ENCODE measurements at places on chromosomes 12 and 14.

DNA sequence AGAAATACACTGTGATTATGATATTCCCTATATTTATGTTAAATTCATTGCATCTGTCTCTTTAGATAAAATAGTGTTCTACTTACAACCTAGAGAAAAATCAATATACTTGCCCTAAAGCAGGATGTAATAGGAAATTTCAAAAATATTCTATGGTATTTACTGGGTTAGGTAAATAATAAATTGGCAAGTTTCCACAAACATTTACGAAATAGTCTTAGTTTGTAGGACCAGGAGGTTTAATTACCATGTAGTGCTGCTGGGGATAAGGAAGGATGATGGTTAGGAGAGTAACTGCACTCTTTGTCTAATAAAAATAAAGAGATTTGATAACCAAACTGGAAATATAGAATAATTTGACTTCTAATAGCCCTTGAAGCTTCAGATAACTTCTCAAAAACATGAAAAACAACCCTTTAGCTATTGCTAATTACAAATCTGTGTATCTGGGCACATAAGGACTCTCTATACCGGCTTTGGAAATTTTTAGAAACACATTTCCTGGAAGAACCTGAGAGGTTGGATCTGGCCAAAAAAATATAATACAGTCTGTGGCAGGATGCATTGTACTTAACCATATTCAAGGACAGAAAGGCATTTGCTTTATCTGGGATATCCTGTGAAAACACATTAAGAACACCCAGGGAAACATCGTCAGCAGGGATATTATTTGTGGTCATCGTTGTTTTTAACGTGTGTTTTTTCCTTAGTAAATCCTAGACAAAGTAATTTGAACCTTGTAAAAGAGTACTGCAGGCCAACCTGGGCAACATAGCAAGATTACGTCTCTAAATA, 36.7 kb upstream of the TMCC3 start:
- DNase-seq: no peak

- no peak for DNase-seq
These were observed 98.8 kb downstream of the TMEM132C start for GRCh38 chr12:128365651-128366231.

DNA sequence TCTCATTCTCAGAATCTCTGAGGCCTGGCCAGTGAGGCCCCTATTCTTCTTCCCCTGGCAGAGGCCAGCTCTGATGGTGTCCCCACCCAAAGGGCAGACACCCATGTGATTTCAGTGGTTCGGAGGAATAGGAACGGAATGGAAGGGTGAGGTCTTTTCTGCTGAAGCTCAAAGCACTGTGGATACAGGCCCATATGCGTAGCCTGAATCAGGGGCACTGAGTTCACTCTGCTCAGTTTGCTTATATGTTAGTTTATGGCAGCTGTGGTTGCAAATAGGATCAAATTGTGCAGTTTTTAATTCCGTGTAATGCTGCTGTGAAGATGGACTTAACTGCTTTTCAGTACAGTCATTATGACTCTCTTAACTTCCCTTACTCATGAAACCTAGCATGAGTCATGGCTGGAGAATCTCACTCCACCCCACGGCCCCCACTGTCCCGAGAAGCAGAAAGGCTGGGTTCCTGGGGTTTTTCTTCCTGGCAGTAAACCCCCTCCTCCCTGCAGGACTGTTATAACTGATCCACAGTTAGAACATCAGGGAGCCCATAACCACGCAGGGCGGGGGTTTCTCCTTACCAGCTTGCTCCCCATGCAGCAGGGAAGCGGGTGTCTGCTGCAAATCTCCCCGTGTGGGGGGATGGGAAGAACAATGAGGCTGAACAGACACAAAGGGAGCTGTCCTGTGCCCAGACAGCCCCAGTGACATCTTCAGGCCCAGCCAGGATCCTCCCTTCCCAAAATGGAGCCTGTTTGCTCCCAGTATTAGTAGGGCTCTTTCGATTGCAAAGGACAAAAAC, 122.7 kb downstream of the SLC38A6 start:
- peak; percentile 97 for DNase-seq

DNA sequence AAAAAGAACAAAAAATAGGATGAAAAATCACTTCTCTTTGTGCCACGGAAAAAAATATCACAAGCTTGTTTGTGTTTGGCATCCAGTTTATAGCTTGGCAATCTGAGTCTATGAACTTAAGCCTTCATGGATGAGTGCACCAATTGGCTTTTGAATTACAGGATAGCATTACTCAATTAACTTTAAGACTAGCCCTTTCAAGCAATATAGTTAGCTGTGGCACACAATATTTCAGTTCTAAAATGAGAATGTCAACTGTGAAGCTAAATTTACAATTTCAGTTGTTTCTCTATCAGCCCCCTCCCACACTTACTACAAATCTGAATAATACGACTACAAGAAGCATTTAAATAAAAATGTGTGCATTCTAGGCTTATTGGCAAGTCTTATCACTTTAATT, 8.3 kb downstream of the RERG start:
- DNase-seq: no peak

DNA sequence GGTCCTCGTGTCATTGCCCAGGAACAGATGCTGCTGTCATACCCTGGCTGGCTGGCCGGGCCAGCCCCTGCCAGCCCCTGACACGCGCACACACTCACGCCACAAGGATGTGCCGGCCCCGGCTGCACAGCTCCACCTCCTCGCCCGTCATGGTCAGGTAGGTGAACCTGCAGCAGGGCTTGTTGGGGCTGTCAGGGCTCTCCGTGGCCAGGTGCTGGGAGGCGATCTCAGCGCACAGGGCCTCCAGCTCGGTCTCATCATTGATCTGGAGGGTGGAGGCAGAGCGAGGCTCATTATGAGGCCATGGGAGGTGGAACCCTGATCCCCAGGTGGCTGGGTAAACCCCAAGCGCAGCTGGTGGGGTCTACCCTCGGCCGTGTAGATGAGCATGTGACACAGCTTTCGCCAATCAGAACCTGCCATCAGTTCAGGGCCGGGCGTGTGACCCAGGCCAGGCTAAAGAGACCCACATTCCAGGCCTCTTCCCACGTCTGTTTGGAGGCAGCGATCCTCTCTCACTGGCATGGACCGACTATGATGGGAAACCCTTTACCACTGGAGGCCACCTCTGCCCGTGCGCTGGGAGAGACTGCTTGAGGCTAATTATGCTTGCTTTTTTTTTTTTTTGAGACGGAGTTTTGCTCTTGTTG, 38.8 kb downstream of the TRAFD1 start:
- DNase-seq: no peak

GRCh38 chr14:24673059-24673458, 39.1 kb upstream of the GZMB start:
- no peak for DNase-seq

DNA sequence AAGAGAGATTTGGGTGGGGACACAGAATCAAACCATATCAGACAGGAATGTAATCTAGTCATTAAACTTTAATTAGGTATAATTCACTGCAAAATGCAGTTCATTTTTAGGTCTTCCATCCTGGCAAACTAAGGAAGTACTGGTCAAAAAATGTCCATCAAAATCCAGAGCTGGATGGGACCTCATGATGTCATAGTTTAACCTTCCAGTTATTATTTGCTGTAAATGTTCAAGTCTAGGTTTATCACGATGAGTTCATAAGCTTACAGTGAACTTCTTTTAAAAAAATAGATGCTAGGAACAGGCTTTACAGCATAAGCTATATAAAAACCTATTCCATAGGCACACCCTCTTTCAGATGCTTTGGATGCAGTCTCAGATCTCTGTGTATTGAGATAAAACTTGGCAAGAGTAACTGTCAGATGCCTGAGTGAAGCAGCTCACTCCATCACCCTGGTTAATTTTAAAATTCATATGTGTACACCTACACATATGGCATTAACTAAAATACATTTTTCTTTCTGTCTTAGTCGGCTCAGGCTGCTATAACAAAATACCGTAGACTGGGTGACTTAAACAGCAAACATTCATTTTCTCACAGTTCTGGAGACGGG, 7.9 kb downstream of the SSPN start:
- no peak for DNase-seq

DNA sequence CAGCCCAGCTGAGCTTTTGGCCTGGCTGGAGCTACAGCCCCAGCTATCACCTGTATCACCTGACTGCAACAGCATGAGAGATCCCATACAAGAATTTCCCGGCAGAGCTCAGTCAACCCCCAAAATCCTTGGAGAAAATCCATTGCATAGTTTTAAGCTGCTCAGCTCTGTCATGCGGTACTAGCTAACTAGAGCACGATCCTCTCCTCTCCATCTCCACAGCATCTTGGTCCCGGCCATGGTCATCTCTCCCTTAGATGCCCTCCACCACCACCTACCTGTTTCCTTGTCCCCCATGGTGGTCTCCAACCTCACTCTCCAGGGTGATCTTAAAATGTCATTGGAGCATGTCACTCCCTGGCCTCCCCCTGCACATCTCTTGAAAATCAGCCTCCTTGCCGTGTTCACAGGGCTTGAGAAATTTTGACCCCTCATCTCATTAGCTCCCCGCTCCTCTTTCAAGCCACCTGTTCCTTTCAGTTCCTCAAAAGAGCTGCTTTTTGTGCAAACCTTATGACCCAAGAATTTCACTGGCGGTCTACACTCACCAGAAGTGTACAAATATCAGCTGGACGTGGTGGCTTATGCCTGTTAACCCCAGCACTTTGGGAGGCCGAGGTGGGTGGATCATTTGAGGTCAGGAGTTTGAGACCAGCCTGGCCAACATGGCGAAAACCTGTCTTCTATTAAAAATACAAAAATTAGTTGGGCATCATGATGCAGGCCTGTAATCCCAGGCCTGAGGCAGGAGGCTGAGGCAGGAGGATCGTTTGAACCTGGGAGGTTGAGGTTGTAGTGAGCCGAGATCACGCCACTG, 8.1 kb upstream of the CLMN start:
- DNase-seq: no peak

DNA sequence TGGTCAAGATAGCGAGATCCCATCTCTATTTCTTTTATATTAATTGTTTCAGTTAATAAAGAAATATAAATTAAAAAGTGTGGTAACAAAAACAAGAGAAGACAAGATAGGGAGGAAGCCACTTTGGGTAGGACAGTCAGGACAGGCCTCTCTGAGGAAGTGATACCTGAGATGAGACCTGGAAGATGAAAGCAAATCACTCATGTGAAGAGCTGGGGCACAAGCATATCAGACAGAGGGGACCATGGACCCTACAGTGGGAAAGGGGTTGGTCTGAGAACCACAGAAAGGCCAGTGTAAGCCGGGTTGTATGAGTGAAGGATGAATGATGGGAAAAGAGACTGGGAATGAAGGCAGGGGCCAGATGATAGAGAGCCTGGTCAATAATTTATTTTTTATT, 1.8 kb upstream of the MED6 start:
- no peak for DNase-seq

DNA sequence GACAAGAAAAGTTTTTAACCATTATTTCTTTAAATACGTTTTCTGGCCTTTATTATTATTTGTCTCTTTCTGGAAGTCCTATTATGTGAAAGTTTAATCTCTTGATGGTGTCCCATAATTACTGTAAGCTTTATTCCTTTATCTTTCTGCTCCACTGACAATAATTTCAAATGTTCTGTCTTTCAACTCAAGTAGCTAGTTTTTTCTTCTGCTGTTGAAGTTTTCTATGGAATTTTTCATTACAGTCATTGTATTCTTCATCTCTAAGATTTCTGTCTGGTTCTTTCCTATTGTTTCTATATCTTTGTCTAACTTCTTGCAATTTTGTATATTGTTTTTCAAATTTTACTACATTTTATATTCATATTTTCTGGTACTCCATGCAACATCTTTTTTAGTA, 173.6 kb upstream of the MGAT4C start:
- DNase-seq: no peak

All from AG08395 (cell line).